ENCODE measurements at places on chromosomes 6 and 20.

DNA sequence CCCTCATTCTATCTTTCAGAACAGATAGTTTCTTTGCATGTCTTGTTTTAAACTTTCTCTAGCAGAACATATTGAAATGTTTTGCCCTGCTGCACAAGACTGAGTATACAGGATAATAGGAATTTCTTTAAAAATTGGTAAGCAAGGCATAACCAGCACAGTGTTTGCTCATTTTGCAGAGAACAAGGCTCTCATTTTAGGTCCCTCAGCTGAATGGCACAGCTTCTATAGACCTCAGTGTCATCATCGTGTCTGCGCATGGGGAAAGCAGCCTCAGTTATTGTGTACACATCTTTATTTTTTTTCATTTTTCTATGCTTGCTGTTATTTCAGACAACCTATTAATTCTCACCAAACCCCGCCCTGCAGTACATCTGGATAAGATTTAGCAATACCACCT is 35.7 kb downstream of the TTI1 start:
- DNase-seq: no peak

GRCh38 chr6:153231048-153231646 is 100.1 kb upstream of the RGS17 start:
- peak; percentile 40 for DNase-seq

DNA sequence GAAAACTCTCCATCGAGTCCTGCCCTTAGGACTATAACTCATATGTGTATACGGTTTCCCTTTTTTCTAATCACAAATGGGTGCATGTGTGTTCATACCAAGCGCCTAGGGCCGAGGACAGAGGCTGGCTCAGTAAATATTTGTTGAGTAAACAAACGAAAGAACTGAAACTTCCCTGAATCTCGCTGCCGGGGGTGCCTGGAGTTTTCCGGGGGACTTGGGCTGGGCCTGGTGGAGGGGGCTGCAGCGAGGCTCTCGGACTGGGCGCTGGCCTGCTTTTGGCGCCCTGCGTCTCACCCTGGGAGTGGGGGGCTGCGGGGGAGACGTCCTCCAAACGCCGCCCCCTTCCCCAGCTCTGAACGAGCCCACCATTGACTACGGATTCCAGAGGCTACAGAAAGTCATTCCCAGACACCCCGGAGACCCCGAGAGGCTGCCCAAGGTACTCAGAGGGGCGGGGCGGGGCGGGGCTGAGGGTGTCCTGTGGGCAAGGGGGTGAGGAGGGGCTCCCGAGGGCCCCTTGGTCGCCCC is 49.0 kb downstream of the CPXM1 start:
- DNase-seq: no peak

- DNase-seq: no peak
Measured at GRCh38 chr20:51480507-51481270, 61.8 kb downstream of the NFATC2 start.

DNA sequence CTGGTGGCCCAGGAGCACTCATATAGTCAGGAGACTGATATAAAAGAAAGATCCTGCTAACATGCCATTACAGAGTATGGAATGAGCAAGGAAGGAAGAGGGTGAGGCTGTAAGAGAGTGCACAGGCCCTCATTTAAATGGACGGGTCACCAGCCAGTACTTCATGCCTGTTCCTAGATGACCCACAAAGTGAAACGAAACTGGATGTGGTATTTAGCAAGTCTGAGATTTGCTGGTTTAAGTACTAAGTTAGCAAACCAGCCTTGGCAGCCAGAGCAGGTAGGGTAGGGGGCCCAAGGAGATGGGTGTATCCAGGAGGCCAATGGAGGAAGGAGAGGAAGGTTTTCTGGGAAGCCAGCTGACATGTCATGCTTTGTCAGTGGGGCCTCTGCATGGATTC is 15.9 kb downstream of the NT5E start:
- DNase-seq: no peak

GRCh38 chr6:44636561-44637248 is 249.2 kb downstream of the CDC5L start:
- DNase-seq: no peak

GRCh38 chr6:20375436-20375835 is 26.2 kb upstream of the E2F3 start:
- DNase-seq: no peak

DNA sequence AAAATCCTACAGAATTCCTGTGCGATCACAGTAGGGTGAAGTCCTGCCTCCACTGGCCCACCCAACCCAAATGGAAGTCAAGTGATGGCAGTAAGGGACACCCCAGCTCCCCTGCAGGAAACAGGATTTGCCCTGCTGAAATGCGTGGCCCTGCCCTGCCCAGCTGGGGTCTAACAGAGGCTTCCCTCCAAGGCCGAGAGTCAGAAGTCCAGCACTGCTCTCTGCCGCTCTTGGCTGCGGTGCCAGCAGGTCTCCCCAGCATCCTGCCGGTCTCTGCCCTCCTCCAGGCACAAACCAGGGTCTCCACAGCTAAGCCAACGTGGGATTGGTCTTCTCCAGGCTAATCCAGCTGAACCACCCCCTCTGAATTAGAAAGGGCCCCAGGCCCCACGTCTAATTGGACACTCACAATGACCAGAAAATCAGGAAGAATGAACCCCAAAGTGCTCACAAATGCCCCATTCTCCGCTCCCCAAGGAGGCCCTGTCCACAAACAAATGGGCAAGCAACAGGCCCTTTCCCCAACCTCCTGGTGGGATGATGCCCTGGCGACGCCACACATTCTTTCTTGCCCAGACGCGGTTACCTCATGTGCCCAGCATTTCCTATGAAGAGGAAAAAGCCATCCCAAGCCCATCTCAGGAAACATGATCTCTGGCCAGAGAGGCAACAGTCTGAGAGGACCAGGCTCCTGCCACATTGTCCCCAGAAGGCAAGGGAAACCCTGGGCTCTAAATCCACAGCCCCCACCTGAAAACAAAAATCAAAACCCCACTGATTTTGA is 117.2 kb downstream of the BANF2 start:
- DNase-seq: no peak

- no peak for DNase-seq
Measured at GRCh38 chr6:85744433-85744970, 101.8 kb upstream of the SYNCRIP start.

DNA sequence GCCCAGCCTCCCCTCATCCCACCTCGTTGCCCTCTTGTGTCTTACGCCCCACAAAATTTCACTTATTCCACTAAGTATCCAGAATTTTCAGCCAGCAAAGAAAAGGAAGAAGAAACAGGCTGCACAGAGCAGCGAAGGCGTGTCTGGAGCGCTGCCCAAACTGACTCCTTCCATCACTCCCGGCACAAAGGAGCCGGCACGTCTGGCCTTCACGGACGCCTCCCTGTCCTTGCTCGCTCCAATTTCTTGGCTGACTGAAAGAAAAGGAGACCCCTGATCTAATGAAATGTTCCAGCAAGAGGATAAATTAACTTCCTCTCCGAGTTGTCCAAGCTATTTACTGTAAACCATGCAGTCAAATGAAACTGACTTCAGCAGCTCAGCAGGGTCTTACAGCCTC is 152.3 kb upstream of the CDH4 start:
- DNase-seq: no peak

- DNase-seq: peak; percentile 66
Measured at GRCh38 chr6:105510746-105511145, 107.9 kb upstream of the PREP start.

DNA sequence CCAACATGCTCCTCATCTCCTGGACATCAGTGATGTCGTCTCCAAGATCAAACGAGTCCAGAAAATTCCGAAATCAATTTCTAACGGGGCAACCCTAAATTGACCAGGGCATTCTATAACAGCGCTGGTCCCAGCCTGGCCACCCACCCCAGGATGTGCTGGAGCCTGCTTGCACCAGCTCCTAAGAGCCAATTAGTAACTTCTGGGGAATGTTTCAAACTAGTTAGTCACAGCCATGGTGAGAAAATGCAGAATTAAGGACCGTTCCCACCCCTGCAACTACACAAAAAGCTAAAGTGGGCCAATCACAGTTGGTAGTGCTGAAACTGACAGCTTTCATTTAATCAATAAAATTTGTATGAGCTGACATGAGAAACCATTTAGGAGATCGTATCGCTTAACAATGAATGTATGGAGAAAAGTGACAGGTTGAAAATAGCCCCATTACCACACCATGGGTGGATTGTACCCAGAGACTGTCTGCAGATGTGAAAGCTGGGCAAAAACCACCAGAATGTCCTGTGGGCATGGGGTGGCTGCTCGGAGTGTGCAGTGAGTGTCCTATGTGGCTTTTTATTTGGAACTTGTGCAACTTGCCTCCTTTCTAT is 165.7 kb upstream of the AFDN start:
- no peak for DNase-seq

DNA sequence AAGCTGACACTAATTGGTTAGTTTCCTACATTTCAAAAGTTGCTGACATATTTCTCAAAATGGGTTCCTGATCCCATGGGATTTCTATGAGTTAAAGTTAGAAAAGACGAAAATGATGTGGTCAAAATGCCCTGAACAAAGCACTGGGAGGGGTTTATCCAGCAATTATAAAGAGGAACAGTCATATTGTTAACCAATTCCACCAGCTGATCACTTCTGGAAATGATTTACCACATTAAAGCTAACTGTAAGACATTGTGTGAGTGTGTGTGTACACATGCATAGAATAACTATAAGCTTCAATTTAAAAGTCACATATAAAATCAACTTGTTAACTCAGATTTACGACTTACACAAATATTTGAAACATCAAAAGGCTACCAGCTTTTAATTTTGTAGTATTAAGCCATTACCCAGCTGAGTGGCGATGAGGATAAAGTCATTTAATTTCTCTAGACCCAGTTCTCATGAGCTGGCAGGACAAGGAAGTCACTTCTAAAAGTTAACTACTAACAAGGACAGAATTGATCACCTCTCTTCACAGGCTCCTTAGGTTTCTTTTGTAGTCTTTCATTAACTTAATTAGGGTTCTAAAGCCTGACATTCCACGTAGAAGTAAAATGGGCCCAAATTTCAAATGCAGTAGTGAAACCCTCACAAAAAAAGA is 40.4 kb downstream of the MAN1A1 start:
- DNase-seq: peak; percentile 59

DNA sequence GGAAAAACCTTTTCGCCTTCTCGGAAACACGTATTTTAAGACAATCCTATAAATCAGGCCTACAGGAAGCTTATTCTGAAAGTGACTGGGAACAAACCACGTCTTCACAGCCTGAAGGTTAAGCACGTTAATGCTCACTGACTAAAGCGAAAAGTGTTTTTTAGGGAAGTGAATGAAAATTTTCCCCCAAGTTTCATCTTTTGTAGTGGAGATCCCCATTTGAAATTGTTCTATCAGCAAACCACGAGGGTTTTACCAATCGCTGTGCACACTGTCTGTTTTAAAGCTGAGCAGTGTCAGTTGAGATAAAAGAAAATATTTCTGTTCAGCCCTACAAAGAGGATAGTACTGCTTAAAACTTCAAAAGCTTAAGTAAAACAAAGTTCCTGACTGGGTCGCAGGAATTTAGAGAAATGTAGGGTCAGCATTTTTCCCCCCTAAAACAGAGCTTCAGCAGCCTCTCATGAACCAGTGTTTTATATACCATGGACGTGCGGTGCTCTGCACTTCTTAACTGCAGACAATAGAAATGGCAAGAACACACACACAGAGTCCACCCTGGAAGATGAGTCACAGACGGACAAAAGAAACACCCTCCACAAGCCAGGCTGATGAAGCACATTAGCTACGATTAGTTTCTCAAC is 34.9 kb downstream of the SLC22A23 start:
- peak; percentile 64 for DNase-seq
